CD8-positive, alpha-beta memory T cell (primary cell): ENCODE measurements at places on chromosomes 5 and 9. TPM values are rescaled to one million over a fixed set of nuclear protein-coding genes. Genes with fewer than 3 reads are reported as not detected.

- no peak for DNase-seq
Measured at GRCh38 chr9:137023157-137023556, 4.9 kb downstream of the ABCA2 start.

Gene CCDC171
- 2.3 TPM for total RNA-seq

Gene CARTPT
- not detected for total RNA-seq

Gene CYSRT1
- total RNA-seq: 0.58 TPM

Gene PCDHGB3
- 0.28 TPM for total RNA-seq

Gene ABLIM3
- total RNA-seq: not detected
